Iris pigment epithelial cell (primary cell): ENCODE measurements at places on chromosomes 6 and 20.

DNA sequence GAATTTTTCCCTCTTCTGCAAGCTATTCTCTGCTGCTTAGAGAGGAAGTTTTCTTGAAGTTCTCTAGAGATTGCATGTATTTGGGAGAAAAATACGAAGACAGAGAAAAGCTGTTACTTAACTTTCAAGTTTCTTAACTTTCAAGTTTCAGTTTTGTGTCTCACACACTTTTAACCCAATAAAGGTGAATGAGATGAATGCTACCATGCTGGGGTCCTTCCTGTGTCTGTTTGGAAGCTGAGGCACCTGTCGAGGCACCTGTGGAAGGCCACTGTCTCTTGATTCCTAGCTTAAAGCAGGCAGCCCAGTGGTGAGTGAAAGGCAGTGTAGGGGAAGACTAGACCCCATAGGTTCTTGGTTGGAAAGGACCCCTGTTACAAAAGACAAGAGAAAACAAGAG is 372.8 kb upstream of the JARID2 start:
- no peak for DNase-seq

- DNase-seq = peak; percentile 70
Measured at GRCh38 chr20:21719592-21720214, 14.2 kb downstream of the PAX1 start.

GRCh38 chr6:163585932-163586437 is 171.5 kb downstream of the QKI start:
- peak; percentile 96 for DNase-seq

DNA sequence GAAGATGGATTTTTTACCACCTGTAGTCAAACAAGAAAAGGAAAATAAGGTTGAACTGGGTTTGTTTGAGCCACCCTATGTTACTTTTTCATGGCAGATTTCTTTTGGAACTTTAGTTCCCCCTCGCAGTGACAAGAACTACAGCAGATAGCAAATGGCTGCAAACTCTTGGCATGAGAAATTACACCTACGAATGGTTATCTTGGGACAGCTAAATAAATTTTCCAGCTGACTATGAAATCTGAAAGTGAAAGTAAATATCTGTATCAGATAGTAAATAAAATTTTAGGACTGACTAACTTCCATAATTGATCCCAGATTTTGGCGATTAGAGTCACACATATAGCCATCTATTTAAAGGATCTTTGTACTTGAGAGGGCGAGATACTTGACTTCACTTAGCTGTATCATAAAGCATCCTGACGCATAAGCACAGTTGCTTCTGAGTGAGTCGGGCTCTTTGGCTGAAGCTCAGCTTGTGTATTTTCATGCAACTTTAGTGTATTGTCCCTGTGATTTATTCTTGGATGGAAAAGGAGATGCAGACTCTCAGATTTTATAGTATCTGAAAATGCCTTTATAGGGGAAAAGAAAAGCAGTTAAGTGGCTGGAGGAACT is 125.3 kb upstream of the B3GAT2 start:
- peak; percentile 14 for DNase-seq

DNA sequence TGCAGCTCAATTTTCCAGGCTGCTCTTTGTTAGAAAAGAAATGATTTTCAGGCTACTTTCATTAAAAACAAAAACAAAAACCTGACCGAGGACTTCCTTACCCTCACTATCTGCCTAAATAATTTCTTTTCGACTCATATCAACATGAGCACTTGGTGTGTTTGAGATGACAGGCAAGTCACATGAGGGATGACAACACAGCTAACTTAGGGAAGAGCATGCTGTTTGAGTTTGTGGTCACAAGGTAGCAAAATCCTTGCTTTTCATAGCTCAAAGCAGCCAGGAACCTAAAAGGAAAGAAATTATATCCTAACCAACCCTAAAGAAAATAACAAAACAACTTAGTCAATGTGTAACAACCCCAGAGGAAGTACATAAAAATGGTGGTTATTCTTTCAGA is 459.5 kb downstream of the KIF16B start:
- DNase-seq = no peak

DNA sequence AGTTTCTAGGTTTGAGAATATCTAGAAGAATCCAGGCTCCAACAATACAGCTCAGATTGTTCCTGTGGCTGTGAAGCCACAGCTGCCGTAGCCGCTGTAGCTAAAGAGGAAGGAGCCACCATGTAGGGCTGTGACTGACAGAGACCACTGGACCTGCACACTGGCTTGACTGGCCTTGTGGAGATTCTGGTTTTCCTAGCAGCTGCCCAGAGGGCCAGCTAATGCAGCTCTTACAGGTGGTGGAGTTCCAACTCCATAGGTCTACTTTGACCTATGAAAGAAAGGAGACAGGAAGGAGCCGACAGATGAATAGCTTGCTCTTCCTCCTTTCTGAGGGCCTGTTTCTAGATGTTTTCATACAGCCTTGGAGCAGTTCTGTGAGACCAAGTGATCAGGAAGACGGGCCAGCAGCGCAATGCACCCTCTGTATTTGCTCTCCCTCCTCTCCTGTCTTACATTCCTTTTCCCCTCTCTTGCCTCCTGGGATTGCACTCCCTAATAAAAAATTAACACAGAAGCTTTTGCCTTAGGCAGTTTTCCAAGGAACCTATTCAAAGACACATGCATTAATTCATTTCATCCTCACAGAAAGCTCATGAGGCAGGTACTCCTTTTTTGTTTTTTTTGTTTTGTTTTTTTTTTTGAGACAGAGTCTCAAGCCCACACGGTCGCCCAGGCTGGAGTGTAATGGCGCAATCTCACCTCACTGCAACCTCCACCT is 51.8 kb upstream of the MYB start:
- no peak for DNase-seq

GRCh38 chr20:52867305-52867704 is 104.9 kb upstream of the TSHZ2 start:
- no peak for DNase-seq

GRCh38 chr6:30781395-30781742 is 37.0 kb upstream of the IER3 start:
- DNase-seq = no peak

DNA sequence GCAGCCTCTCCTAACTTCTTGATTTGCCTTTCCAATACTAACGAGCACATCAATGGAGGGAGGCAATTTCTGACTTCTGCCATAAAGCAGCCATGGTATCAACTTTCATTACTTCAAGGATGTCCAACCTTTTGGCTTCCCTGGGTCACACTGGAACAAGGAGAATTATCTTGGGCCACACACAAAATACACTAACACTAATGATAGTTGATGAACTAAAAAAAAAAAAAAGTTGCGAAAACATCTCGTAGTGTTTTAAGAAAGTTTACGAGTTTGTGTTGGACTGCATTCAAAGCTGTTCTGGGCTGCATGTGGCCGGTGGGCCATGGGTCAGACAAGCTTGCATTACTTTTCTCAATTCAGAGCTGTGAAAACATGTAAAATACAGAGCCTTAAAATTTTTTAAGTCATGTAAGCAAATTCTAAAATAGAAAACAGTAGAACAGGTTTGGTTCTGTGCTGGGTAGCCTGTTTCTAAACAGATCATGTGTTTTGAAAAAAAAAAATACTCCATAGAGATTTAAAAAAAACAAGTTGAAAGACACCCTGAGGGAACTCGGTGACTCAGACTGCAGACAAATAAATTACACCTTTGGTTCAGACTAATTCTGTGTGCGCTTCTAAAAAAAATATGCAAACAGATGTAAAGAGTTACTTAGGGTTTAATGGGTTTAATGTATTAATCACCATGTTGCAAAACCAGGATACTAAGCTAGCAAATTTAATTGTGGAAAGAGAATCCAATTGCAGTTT is 43.6 kb upstream of the SLC22A23 start:
- DNase-seq = peak; percentile 73

DNA sequence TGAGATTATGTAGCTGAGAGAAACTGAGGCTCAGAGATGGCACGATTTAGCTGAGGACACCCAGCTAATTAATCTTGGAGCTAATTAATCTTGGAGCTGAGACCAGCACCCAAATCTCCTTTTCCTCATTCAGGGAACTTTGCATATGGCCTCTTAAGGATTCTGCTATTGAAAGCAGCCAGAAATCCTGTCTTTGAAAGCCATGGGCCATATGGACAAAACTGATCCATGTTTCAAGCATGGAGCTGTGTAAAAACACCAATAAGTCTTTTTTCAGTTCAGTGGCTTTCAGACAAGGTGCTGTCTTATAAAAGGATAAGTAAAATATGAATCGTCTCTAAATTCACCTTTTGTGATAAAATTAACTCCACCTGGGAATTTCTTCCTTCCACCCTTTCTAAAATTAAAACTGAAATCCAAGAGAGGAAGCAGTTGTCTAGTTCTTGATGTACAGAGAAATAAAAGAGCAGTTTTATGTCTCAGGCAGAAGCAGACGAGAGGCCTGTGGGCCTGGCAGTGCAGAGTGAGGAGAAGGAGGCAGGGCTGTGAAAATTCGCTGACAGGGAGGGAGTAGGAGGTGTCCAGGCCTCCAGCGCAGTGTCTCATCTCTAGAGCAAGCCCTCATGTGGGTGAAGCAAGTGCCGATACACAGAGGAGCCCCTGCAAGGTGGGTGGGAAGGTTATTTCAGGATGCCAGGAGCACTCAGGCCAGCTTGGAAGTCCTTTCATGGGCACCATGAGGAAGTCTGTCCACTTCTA is 266.9 kb downstream of the UST start:
- DNase-seq = no peak

GRCh38 chr6:84392261-84392660 is 164.8 kb upstream of the CEP162 start:
- DNase-seq = no peak

DNA sequence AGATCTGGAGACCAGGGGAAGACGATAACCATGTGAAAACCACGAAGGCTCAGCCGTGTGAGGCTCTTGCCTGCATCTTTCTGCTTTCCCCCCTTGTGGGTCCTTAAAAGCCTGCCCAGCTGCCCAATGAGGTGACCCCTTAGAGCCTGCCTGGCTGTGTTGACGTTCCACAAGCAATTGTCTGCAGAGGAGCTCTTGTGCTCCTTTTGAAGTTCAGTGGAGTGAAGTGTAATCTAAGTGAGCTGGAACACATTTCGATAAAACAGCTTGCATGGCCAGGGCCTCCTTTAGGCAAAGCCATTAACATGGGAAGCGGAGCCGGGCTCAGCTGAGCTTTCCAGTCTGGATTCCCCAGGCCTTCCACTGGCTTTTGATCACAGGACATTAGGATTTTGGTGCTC is 27.3 kb upstream of the TCP11 start:
- DNase-seq = no peak

- no peak for DNase-seq
Measured at GRCh38 chr6:131226459-131227157, 91.3 kb downstream of the AKAP7 start.

- no peak for DNase-seq
Measured at GRCh38 chr20:8151372-8151771, 19.3 kb downstream of the PLCB1 start.

DNA sequence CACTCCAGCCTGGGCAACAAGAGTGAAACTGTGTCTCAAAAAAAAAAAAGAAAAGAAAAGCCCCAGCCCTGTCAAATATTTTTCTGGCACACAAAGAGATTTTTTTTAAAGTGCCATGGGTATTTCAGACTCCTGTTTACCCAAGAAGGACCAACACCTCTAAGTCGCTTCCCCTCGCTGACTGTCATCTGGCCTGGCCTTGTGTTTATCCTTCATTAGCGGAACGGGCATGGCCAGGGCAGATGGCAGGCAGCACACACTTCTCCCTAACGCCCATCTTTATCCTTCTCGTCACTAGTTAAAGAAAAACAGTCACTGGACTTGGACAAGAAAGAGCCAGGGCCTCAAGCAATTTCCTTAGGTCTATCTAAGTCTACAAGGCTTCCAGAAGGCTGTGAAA is 7.3 kb upstream of the CBFA2T2 start:
- DNase-seq = no peak

DNA sequence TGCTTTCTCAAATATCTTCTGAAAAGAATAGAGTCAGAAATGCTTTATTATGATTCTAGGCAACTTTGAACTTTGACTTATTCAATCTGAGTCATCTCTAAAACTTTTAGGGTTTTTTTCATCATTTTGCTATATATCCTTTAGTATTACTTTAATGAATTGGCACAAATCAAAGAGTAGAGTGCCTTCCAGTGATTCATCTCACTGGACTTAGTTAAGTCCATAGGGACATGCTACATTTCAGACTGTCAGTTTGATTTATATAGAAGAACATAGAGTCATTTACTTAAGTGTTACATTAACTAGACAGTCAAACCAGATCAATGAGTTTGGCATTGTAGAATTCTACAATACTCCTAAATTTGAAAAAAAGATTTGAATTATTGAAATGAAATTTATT is 1235.7 kb upstream of the MAP3K7 start:
- DNase-seq = no peak

DNA sequence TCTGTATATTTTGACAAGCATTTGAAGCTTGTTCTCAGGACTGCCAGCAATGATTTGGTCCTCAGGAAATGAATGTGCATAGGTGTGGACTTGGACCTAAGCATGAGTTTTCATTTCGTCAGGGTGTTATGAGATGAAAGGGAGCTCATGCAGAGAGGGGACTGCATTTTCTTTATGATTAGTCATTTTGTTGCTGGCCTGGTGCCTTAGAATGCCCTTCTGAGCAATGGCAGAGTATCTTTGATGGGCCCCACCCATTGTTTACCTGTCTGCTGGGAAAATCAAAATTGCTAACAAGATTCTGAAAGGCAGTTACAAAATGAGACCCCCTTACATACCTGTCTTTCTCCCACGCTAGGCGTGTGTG is 51.5 kb upstream of the MTHFD1L start:
- DNase-seq = peak; percentile 42

- no peak for DNase-seq
Measured at GRCh38 chr6:52102405-52102804, 15.0 kb upstream of the PKHD1 start.

GRCh38 chr6:78526432-78526831 is 340.9 kb upstream of the IRAK1BP1 start:
- no peak for DNase-seq

DNA sequence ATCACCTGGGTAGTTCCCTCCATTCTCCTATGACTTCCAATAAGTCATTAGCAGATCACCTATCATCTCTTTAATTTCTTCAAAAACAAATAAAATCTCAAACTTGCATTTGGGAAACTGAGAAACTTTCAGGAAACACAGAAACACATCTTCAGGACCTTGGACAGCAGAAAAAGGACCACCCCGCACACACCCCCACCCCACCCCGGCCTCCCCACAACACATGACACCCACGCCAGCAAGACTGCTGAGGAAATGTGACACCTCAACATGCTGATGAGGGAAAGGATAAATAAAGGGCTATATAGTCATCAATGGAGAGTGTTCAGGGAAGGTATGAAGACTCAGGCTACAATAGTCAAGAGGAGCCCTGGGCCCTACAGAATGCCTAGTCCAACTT is 15.6 kb upstream of the TRIM39 start:
- DNase-seq = peak; percentile 8

- no peak for DNase-seq
Measured at GRCh38 chr6:156167625-156168071, 609.5 kb upstream of the ARID1B start.

DNA sequence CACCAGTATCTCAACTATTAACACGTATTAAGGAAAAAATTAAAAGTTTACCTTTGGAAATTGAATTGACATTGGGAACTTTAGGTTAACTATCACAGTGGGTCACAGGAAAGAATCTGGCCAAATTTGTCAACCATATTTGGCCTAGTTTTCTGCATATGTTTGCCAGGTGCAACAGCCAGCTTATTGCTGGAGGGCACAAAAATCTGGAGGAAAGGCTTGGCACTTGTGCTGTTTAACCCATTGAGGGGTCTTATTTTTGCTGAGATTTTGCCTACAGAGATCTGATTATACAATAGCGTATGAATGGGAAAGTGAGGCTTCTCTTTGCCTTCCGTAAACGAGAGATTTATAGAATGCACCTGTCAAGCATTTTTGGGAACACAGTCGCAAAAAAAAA is 190.4 kb downstream of the PRL start:
- DNase-seq = no peak
